ENCODE measurements at places on chromosomes 5 and 9.

DNA sequence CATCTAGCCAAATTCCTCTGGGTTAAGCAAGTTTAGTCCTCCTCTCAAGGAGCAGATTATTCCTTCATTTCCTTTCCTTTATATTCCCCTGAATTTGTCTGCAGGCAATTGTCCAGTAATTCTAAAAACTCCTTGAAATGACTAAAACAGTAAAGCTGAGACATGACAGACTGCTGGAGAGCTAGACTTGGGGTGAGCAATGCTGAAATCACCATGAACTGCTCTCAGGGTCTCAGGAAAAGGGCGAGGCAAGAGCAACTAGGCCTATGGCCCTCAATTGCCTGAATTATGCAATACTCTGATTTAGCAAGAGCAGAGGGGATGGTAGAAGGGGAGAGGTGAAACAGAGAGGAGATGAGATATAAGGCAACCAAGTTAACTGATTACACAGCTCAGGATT is 172.9 kb upstream of the NREP start:
- no peak for DNase-seq

- DNase-seq: no peak
Observed at GRCh38 chr9:130207241-130207992, 35.2 kb downstream of the NCS1 start.

DNA sequence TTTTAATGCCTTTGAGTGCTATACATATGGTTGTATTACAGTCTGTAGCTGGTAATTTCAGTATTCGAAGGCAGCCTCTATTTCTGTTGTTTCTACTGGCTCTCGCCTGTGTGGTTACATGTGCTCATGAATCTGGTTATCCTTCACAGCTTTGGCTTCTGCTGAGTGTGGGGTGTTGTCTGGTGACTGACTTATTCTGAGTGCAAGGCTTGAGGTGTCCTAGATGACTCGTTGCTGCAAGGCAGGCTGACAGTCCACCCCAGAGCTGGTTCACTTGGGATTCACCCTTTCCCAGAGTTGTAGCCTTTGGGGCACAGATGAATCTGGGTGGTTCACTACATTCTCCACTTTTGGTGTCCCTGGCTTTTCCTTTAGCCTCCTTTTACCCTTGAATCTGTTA is 41.4 kb downstream of the PDE8B start:
- no peak for DNase-seq

GRCh38 chr9:107744873-107745272 is 255.3 kb upstream of the KLF4 start:
- DNase-seq: no peak

GRCh38 chr9:92948038-92948534 is 763 bp downstream of the FGD3 start:
- no peak for DNase-seq

- no peak for DNase-seq
Observed at GRCh38 chr5:148927307-148927946, 101.0 kb downstream of the ADRB2 start.

GRCh38 chr9:37626708-37627292 is 24.0 kb upstream of the FRMPD1 start:
- no peak for DNase-seq

GRCh38 chr5:14258840-14259239 is 115.7 kb downstream of the TRIO start:
- no peak for DNase-seq

- no peak for DNase-seq
Observed at GRCh38 chr5:102749416-102750030, 5.6 kb upstream of the PAM start.

- no peak for DNase-seq
Observed at GRCh38 chr9:123426406-123426805, 70.4 kb downstream of the CRB2 start.

- DNase-seq: no peak
Observed at GRCh38 chr5:74638970-74639806, 1.3 kb downstream of the ENC1 start.

GRCh38 chr5:7745882-7746610 is 104.9 kb downstream of the CFAP90 start:
- peak; percentile 73 for DNase-seq

DNA sequence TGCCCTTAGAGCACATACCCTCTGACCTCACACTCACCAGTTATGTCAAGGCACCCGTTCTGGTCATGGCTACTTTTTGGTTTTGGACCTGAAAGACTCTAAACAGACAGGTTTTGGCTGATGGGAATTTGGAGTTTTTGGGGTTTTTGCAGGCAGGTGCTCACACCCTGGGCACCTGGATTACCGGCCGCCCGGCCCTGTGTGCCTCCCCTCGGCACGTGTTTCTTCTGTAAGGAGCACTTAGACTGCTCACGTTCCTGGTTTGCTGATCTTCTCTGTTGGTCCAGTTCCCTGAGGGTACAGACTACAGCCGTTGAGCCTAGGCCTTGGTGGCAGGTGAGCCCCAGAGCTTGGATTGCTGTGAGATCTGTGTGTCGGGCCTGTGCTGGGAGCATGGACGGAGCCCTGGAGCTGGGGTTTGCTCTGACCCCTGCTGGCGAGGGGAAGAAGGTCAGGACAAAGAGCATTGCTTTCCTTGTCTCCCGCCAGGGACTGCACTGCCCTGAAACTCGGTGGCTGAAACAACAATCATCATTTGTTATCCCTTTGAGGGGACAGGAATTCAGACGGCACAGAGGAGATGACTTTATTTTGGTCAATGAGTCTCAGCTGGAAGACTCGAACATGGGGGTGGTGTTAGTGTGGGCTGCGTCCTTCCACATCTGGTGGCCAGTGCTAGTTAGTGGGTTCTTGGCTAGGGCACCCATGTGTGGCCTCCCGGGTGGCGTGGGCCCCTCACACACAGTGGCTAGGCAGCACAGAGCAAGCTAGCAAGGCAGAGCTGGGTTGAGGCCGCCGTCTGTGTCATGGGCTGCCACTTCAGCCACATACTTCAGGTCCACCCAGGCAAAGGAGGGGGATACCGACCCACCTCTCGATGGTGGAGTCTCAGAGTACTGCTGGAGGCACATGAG is 76.4 kb downstream of the EHMT1 start:
- peak; percentile 57 for DNase-seq

DNA sequence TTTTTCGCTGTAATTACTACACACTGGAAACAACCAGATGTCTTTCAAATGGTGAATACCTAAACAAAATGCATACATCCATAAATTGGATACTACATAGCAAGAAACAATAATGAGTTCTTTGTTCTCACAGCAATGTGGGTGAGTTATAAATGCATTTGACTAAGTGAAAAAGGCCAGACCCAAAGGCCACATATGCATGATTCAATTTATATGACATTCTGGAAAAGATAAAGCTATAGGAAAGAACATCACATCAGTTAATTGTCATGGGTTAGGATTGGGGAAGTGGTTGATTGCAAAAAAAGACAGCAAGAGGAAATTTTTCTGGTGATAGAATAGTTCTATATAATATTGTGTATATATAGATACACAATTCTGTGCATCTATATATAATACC is 198.9 kb downstream of the CYLC2 start:
- DNase-seq: no peak

DNA sequence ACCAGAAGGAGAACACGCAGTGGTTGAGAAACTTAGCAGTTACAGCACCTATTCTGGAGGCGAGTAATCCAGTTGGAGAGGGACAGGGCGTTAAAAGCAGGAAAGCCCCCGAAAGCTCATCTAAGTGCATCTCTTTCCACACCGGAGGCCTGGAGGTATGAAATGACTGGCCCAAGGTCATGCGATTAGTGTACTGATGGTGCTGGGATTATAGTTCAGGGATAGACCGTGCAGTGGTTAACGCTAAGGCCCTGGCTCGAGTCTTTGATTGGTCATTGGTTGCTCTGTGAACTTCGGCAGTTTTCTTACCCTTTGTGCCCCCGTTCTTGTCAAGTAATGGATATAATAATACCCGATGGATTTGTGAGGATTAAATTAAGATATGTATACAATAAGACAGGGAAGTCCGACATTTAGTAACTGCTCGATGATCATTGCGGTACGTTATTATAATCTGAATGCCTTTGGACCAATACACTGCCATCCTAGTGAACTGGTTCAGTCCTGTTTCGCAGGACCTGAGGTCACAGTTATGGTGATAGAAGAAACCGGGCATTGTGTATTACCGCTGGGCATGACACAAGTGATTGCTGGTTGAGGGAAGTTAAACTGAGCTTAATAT is 960 bp downstream of the CANX start:
- DNase-seq: peak; percentile 76

DNA sequence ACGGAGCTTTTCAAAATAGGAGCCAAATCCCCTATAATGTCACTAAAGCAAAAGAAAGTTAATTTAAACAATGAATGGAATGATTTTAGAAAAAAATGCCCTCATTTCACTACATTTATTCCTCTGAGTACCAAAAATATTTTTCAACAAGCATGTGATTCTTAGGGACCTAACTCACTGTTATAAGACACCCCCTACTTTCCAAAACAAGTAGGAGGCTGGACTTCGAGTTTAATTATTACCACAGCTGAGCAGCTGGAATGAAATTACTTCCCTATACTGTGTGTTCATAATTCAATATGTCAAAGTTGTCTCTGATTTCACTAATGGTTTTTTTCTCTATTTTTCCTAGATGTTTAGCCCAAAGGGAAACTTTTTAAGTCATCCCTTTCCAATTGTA is 61.6 kb downstream of the SAXO1 start:
- DNase-seq: no peak

DNA sequence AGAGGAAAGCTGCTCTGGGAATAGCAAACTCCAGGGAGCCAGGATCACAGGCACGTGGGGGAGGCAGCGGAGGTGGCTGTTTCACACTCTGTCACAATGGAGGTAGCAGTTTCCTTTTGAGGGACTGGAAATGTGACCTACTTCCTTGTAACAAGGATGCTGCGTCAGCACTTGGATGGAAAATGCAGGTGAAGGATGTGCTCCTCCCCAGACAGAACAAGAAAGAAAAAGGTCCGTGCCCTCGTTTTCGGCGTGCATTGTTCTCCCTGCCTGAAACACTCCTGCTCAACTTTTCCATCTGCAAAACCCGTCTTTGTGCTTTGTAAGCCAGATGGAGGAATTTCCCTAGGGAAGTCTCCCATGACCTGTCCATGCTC is 55.1 kb upstream of the SH3PXD2B start:
- DNase-seq: no peak

- no peak for DNase-seq
Observed at GRCh38 chr5:179288809-179289185, 56.5 kb downstream of the ADAMTS2 start.

GRCh38 chr5:132459031-132459982 is 31.3 kb downstream of the IRF1 start:
- DNase-seq: peak; percentile 93

DNA sequence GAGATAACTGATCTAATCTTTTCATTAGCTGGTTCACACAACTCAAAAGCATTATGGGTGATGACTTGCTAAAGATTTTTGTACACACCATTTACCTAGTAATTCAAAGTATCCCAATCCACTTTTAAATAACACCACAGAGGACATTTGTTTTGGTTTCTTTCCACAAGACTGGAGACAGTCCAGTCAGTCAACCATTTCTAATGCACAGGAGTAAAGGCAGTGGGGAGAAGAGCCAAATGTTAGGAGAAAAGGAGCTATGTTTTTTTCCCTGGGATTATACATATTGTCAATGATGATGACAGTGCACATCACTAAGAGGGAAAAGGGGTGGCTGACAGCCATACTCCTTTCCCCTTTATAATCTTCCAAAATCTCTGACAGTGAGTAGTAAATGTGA is 240.9 kb downstream of the GABRB2 start:
- DNase-seq: no peak

DNA sequence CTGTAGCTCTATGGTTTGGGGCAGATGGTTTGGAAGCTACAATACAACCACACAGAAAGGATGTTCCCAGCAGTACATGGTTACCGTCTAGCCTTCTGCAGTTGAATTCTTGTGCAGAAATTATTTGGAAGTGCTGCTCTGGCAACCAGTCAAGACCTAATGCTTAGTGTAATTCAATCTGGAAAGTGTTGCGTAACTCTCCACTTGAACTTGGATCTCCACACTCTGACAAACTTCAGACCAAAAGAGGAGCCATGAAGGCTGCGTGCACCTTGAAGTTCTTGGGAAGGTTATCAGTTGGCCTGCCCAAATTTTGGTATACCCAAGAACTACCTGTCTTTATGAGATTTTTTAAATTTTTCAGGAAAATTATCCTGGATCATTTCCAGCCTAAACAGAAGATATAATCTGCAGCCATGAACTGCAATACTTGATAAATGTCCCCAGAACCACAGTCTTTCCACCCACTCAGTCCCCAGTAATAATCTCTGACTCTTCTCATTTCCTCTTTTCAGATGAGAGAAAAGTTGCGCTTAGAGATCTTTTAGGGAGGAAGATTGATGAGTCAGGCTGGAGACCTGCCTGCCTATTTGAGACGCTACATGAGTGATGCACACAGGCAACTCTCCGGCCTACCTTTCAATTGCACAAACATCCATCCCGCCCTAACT is 159.9 kb downstream of the FANCC start:
- DNase-seq: no peak

- no peak for DNase-seq
Observed at GRCh38 chr5:55073211-55073610, 29.2 kb upstream of the GZMA start.

- no peak for DNase-seq
Observed at GRCh38 chr5:108079753-108080152, 302.1 kb downstream of the FBXL17 start.

Measured in erythroblast (primary cell).